ENCODE measurements at places on chromosomes 3 and 15.

DNA sequence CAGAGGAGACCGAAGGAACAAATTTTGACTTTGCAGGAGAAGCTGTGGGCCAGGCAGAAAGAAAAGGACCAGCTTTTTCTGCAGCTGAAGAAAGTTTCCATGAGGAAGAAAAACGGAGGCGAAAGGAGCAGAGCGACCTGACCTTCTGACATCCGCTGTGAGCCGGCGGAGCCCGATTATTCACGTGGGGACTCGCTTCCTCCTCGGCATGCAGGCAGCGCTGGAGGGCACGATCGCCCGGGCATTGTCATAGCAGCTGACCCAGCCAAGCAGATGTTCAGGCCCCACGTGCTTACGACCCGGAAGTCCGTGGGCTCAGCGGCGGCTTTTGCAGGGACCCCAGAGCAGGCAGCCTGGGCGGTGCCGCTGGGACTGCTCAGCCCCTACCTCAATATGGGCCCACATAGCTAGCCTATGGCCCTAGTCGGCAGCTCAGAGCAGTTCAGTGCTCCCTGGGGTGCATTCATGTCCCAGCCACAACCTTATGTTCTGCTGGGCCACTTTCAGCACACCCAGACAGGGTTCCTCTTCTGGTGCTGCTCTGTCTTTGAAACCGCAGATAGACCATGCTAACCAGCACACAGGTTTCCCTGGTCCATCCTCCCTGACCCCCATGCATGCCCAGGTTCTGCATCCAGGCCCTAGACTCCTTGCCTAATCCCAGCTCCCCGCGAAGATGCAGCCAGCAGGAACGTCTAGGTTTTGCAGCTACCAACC, 10.5 kb upstream of the EIF4A2 start:
- peak; percentile 90 for DNase-seq

GRCh38 chr3:144774897-144775296, 803.3 kb downstream of the DIPK2A start:
- peak; percentile 5 for DNase-seq

GRCh38 chr3:182702216-182702615, 91.1 kb upstream of the ATP11B start:
- no peak for DNase-seq

DNA sequence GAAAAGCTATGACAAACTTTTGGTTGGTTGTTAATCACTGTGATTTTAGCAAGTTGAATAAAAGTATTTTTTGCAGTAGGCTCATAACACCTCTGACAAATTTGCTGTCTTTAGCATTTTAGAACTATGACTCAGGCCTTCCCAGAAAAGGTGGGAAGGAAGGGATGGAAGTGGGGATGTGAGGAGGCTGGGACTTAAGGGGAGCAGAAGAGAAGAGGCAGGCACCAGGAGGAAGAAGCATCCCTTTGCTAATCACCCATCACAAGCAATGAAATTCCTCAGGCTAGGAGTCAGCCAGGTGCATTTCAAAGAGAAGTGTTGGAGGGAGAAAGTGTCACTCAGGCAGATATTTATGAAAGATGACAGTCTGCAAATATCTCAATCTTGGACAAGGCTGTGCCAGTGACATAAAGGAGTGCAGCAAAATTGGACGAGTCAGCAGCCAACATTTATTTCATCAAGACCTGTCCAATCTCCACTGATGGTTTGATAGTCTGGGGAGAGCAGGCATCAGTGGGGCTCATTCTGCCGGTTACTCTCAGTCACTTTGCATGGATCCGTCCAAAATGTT, 337.3 kb upstream of the ARRDC4 start:
- DNase-seq, result no peak

- peak; percentile 34 for DNase-seq
Measured at GRCh38 chr15:76565366-76565765, 228.8 kb downstream of the ISL2 start.

DNA sequence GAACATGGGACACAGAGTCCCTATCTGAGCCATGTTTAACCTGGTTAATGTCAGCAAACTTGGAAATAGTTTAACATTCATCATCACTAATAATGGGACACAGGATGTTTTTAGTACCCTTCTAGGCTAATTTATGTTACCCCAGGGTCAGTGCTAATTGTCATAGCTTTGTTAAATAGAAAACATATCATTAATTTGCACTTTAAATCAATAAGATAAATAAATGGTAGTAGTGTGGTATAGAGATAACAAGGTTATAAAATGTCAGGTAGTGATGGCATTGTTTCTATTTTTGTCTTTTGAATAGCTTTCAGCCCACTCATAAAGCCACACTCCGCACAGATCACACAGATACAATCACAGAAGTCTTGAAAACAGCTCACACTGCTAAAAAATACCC, 534.9 kb downstream of the MECOM start:
- DNase-seq, result no peak

- no peak for DNase-seq
Measured at GRCh38 chr3:143581972-143582722, 266.1 kb downstream of the SLC9A9 start.

DNA sequence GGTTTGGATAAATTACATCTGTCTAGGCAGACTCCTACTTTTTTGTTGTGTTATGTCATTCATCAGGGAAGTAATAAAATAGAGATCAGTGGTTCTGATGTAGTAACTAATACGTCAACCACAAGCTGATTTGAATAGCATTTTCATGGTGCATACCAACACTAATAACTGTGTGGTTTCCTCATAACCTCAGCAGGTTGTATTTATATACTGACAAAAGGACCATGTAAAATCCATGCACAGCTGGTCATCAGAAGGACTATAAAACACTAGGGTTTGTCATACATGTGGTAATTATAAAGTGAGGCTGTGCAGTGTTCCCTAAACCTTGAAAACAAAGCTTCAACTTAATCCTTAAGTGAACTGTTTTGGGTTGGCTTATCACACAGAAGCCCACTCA, 216.8 kb upstream of the RBMS3 start:
- DNase-seq, result peak; percentile 23

GRCh38 chr3:179056326-179056725, 15.3 kb downstream of the ZMAT3 start:
- DNase-seq, result no peak

DNA sequence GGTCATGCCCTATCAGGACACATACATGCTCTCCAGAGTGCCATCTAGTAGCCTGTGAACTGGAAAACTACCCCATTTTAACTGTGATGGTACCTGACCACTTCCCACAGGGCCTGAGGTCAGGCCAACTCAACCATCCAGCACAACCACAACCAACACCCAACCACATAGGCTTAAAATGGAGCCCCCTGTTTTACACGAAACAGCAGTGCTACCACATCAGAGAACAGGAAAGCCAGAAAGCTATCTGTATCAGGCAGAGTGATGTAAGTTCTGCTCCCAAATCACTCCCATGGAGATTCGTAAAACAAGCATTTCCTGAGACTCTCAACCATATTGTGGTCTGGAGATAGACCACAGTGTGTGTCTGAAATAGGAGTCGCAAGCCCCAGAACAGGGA, 1017.3 kb upstream of the EPHA6 start:
- no peak for DNase-seq

DNA sequence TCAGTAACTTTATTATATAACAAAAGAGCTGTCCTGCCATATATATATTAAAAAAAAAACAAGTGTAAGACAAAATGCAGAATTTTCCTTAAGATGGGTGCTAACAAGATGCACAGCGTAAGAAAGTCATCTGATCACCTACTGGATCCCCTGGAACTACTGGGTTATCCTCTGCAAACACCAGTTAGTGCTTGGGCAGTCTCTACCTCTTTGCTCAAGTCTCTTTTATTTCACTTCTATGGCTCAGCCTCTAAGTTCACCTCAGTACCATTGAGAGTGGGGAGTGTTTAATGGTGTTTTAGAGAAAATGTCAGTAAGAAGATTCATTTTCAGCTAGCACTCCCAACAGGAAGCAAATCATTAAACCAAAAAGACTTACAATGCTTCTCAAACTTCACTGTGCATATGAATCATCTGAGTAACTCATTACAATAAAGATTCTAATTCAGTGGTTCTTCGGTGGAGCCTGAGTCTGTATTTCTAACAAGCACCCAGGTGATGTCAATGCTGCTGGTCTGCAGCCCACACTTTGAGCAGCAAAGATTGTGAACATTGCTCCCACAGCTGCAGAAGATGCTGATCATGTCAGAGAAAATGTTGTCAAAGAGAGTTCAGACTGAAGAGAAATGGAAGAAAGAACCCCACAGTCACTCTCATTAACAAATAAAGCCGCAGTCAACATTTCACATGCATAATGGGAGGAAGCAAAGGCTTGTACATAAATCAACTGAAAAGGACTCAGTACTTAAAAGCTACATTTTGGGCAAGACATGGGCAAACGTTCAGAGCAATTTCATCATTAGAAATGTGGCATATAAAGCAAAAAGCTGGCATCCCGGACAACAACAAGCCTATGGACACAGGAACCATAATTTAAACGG, 227.1 kb upstream of the ATP11B start:
- no peak for DNase-seq

DNA sequence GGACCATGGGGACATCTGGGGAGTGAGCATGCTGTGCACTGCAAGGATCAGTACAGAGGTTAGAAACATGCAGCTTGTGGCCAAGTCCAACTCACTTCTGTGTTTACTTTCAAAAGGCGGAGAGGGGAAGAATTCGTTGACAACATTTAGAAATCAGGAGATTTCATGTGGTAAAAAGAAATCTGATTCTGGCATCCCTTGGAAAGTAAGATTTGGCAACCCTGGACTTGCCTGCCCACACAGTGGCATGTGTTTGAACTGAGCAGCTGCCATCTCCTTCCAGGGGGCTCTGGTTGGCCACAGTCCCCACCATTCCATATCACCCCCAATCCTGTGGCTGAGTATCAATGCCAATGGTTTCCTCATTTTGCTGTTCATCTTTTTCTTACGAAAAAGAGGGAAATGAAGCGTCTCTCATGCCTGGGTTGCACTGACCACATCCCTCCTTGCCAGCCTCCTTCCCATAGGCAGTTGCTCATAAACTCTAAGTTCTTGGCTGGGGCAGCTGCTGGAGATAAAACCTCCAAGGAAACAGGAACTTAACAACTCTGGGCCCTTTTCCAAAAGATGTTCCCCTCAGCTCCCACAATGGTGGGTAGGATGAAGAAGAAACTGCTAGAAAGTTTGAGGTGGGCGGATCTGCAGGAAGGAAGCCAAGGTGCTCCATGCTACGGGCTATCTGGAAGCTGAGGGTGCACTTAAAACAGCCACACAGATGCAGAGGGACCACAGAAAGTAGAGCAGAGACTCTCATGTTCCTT, 29.2 kb downstream of the SLC6A11 start:
- DNase-seq, result no peak

DNA sequence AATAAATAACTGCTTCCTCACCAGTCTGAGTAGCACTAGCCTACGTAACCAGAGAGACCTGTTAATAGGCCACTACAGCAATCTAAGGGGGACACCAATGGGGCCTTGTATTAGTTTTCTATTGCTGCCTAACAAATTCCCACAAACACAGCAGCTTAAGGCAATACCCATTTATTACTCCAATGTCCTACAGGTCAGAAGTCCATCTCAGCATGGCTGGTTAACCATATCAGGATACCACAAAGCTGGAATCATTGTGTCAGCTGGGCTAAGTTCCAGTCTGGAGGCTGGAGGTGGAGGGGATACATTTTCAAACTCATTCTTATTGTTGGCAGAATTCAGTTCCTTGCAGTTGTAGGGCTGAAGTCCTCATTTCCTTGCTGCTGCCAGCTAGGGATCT, 331.9 kb downstream of the ULK4 start:
- DNase-seq, result no peak

DNA sequence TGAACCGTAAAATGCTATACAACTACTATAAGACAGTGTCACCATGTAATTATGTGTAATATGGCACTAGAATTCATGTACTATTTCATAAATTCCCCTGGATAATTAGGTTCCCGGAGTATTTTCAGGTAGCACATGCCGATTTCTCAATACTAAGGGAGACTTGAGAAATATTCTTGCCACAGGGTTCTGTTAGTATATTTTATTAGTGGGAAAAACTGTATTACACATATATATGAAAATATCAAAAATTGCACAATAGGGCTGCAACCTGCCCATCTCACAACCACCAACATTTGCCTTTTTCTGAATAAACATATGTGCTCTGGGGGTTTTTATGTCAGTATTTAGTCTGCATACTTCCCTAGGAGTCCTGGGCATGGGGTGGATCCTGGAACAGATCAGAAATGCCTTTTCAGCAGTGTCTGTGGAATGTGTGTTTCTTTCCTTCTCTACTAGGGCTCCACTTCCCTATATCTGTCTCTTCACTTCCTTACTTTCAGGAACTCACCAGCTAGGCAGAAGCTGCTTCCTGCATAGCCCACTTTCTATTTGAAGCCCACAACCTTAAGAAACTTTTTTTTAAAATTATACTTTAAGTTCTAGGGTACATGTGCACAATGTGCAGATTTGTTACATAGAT, 87.5 kb downstream of the RPL39L start:
- no peak for DNase-seq

DNA sequence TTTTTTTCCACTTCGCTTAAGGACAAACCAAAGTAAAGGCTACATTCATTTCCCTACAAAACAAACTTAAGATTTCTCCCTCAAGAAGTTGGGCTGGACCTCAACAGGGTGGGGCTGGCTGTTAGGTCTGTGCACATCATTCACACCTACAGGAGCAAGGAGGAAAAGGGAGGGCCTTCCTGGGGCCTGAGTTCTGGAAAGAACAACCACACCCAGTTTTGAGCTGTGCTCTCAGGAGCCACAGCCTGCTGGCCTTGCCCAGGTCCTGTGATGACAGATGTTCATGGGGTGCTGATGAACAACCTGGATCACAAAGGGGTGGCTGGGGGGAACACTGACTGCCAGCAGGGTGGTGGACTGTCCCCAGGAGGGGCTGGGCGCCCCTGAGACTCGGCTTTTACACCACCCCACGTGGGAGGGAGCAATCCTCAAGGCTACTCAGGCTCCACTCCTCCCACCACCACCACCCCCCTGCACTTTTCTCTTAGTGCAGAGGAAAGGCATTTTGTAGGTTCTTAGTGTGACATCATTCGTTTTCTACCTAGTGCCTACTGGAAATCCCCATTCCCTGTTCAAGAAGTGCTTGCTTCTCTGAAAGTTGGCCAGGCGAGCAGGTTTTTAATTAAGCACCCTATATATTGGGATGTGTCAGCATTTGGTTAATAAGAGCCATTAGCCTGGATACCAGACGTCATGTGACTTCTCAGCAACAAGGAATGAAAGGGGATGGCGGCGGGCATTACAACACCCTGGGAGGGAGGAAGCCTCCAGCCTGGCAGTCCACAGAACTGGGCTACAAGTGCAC, 35.7 kb downstream of the CCNB2 start:
- no peak for DNase-seq

GRCh38 chr3:89847955-89848354, 740.5 kb downstream of the EPHA3 start:
- no peak for DNase-seq

DNA sequence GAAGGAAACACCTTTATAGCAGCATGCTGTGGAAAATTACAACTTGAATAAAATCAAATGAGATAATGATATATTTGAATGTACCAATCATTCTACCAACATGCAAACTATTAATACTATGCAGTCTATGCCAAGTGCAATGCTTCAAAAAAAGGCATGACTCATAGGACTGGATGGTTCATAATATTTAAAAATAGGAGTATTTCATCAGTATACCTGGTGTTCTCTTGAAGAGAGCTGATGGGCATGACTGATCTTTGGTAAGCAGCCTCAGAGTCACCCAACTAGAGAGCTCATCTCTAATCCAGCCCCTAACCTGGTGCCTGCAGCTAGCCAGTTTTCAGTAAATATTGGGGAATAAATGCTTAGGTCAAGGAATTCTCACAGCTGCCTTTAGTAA, 434.7 kb upstream of the ARRDC4 start:
- DNase-seq, result no peak

Data from NAMALWA (cell line).